ENCODE measurements at places on chromosomes 11 and 22. TPM values are rescaled to one million over a fixed set of nuclear protein-coding genes. Genes with fewer than 3 reads are reported as not detected.

GRCh38 chr11:100876815-100877520 lies 189.9 kb downstream of the ARHGAP42 start:
- H3K27ac ChIP-seq: no peak overlapping the region
- H3K4me1 ChIP-seq: no peaks in the 10 kb centered on the region
- DNase-seq: no peak
- no peaks in the 10 kb centered on the region for H3K27me3 ChIP-seq
- no peak overlapping the region for H3K4me3 ChIP-seq

DNA sequence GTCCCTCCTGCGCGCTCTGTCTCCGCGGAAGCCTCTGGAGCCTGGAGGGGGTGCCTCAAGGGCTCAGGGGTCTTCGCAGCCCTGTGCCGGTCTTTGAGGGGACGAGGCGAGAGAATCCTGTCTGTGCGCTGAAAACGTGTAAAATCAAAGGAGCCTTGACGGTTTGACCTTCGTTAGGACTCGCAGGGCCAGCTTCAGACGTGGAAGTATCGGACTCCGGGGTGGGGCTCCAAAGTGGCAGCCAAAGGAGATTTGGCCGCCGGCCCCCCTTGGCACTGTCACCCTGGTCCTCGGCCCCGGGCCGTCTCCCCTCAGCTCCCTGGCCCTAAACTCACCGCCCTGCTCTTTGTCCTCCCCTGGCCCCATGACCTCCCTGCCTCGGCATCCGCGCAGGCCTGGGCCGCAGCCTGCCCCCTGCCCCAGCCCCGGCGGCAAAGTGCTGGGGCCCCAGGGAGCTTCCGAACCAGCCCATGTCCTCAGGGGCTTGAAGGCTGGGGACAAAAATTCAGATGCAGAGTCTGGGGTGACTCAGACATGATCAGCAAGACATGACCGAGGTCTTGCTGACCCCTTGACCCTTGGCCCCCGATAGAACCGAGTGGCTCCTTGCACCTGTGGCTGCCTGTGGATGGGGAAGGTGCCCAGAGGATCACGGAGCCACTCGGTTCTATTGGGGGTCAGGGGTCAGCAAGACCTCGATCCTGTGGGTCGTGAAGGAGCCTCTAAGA lies 6.9 kb upstream of the PHRF1 start:
- H3K4me3 ChIP-seq: peak overlapping the region; percentile 53
- H3K27me3 ChIP-seq: peaks cover 20% of the 10 kb centered on the region
- no peaks in the 10 kb centered on the region for H3K36me3 ChIP-seq
- H3K4me1 ChIP-seq: peaks cover 9% of the 10 kb centered on the region

DNA sequence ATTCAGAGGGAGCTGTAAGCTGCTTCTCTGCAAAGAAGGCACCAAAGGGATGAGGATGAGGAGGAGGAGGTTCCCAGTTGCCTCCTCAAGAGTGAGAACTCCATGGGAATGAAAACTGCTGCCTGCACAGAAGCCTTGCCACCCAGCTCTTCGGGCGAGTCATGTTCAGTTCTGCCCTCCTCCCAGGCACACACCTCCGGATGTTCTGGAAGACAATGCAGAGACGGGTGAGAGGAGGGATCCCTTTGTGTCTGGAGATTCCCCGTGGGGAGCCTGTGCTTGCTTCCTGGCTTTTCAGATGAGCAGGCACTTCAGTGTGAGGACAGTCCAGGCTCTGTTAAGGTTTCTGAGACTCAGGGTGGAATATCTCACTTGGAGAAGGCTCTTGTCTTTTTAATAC lies 295.6 kb downstream of the DDX10 start:
- no peaks in the 10 kb centered on the region for H3K4me1 ChIP-seq
- H3K4me3 ChIP-seq: no peak overlapping the region
- H3K36me3 ChIP-seq: no peaks in the 10 kb centered on the region
- no peaks in the 10 kb centered on the region for H3K27me3 ChIP-seq
- no peak for DNase-seq
- no peak overlapping the region for H3K27ac ChIP-seq

The CFAP300 gene
- total RNA-seq: not detected

GRCh38 chr11:64787526-64788320 lies 9.4 kb upstream of the SF1 start:
- peaks cover 30% of the 10 kb centered on the region for H3K4me1 ChIP-seq
- peak; percentile 90 for DNase-seq
- H3K36me3 ChIP-seq: peaks cover 23% of the 10 kb centered on the region

GRCh38 chr22:38900677-38901076 lies 28.7 kb upstream of the CBX6 start:
- H3K27me3 ChIP-seq: no peaks in the 10 kb centered on the region
- no peak overlapping the region for H3K4me3 ChIP-seq
- no peak overlapping the region for H3K27ac ChIP-seq
- no peak for DNase-seq

- H3K4me3 ChIP-seq: no peak overlapping the region
- no peaks in the 10 kb centered on the region for H3K36me3 ChIP-seq
- H3K27me3 ChIP-seq: no peaks in the 10 kb centered on the region
- no peak overlapping the region for H3K27ac ChIP-seq
- peaks cover 21% of the 10 kb centered on the region for H3K4me1 ChIP-seq
Observed at GRCh38 chr11:66473167-66473566, 6.5 kb downstream of the PELI3 start.

- H3K27me3 ChIP-seq: peaks cover 4% of the 10 kb centered on the region
- no peak overlapping the region for H3K4me3 ChIP-seq
- DNase-seq: no peak
- H3K36me3 ChIP-seq: no peaks in the 10 kb centered on the region
- H3K4me1 ChIP-seq: no peaks in the 10 kb centered on the region
- no peak overlapping the region for H3K27ac ChIP-seq
Observed at GRCh38 chr11:82722231-82722630, 11.4 kb downstream of the FAM181B start.

DNA sequence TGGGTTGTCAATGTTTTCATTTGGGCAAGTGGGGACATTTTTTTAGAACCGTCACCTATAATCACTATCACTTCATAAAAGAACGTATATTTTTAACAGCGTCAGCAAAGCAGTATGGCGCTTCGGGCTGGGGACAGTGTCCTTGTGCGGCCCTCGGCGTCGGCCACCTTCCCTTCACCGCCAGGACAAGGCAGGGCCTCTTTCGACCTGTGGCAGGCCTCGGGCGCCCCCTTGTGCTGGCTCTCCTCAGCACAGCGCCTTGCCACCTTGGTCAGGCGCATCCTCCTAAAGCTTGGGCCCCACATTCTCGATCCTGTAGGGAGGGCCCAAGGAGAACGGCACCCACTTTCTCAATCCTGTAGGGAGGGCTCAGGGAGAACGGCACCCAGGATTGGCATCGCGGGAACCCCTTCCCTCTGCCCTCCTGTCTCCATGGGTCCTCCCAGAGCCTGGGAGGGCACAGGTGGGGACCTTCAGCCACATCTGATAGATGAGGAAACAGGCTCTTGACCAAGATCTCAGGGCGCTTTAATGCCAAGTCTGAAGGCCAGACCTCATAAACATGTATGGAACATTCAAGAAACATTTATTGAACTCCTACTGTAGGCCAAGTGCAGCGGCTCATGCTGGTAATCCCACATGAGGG lies 11.5 kb upstream of the FADD start:
- no peaks in the 10 kb centered on the region for H3K36me3 ChIP-seq
- peak; percentile 87 for DNase-seq
- H3K4me1 ChIP-seq: peaks cover 3% of the 10 kb centered on the region
- H3K4me3 ChIP-seq: no peak overlapping the region
- H3K27me3 ChIP-seq: peaks cover 7% of the 10 kb centered on the region

Data from spleen (tissue), 13 donors.